ENCODE measurements at places on chromosomes 3 and 15.

GRCh38 chr15:69880571-69881301 lies 217.0 kb downstream of the TLE3 start:
- no peaks in the 10 kb centered on the region for H3K4me1 ChIP-seq
- H3K27me3 ChIP-seq, result peaks cover 3% of the 10 kb centered on the region
- no peaks in the 10 kb centered on the region for H3K36me3 ChIP-seq

GRCh38 chr3:162998205-162998604 lies 1501.6 kb downstream of the OTOL1 start:
- no peaks in the 10 kb centered on the region for H3K27me3 ChIP-seq
- no peak for DNase-seq
- H3K36me3 ChIP-seq, result no peaks in the 10 kb centered on the region
- no peaks in the 10 kb centered on the region for H3K4me1 ChIP-seq
- no peak overlapping the region for H3K27ac ChIP-seq

DNA sequence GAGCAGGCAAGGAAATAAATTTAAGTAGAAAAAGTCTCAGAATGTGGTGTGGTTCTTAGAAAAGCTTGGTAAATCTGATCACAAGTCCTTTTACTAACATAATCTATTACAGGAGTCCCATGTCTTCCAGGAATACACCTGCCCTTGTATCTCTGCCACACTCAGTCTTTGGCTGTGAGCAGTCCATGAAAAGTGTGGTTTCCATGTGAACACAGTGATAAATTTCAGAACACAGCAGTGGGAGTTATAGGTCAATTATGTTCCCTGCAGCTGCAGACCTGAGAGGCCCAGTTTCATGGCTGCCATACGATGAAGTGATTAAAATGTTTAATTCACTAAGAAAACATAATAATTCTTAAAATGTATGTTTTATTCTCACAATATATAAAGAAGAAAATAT lies 366.9 kb upstream of the STAC start:
- no peak overlapping the region for H3K27ac ChIP-seq
- peaks cover 5% of the 10 kb centered on the region for H3K36me3 ChIP-seq
- no peaks in the 10 kb centered on the region for H3K4me1 ChIP-seq
- no peak overlapping the region for H3K4me3 ChIP-seq
- no peaks in the 10 kb centered on the region for H3K27me3 ChIP-seq
- no peak for DNase-seq

DNA sequence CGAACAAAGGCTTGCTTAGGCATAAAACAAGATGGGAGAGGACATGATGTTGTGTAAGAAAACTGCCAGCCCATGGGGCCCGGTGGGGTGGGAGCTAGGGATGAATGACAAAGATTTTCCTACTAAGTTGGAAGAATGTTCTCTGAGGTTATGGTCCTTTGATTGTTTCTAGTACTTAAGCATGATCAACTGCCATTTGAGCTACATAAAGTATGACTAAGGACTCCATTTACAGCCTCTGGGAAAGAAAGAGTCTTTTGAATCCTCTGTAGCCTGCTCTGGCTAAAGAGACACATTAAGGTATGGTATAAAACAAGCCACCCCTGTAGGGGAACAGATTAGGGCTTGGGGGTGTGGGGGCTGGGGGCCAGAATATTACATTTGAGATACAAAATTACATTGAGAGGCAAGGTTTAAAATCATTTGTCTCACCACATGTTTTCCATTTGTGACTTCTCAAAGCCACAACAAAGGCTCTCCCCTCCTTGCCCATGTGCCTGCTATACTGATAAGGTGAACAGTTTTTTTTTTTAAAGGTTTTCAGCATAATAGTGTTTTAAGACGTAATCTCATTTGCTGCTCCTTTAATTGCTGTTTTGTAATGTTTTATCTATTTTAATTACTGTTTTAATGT lies 323.4 kb downstream of the CHST2 start:
- no peak for DNase-seq
- no peak overlapping the region for H3K27ac ChIP-seq
- H3K36me3 ChIP-seq, result no peaks in the 10 kb centered on the region
- peaks cover 26% of the 10 kb centered on the region for H3K4me1 ChIP-seq
- no peaks in the 10 kb centered on the region for H3K27me3 ChIP-seq

DNA sequence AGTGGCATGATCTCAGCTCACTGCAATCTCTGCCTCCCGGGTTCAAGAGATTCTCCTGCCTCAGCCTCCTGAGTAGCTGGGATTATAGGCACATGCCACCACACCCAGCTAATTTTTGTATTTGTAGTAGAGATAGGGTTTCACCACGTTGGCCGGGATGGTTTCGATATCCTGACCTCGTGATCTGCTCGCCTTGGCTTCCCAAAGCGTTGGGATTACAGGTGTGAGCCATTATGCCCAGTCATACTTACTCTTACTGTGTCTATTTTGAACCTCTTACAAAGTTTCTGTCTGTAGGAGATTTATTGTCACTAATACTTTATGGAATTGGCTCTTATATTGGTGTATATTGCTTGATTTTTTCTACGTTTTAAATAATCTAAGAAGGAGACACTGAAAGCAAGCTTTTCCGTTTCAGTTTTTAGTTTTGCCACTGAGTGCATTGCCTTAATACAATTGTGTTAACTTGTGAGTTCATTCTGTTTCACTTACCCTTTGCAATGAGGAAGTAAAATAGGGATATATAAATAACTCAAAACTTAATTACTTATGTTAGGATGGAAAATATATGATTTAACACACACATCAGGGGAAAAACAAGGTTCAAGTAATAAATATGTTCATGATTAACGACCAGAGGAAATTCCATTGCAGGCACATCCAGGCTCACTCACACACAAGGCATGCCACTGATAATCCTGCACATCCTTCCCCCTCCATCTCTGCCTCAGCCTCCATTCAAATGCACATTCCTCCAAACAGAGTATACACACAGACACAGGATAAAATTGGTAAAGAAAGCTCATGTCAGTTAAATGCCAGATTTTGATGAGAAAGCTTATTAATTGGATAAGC lies 279.3 kb upstream of the RASGRP1 start:
- no peaks in the 10 kb centered on the region for H3K4me1 ChIP-seq
- H3K27ac ChIP-seq, result no peak overlapping the region
- no peak for DNase-seq
- H3K27me3 ChIP-seq, result peaks cover 27% of the 10 kb centered on the region

- H3K36me3 ChIP-seq, result no peaks in the 10 kb centered on the region
- DNase-seq, result no peak
- no peak overlapping the region for H3K27ac ChIP-seq
- no peak overlapping the region for H3K4me3 ChIP-seq
These were observed 124.8 kb upstream of the GOLIM4 start for GRCh38 chr3:168220556-168220955.

DNA sequence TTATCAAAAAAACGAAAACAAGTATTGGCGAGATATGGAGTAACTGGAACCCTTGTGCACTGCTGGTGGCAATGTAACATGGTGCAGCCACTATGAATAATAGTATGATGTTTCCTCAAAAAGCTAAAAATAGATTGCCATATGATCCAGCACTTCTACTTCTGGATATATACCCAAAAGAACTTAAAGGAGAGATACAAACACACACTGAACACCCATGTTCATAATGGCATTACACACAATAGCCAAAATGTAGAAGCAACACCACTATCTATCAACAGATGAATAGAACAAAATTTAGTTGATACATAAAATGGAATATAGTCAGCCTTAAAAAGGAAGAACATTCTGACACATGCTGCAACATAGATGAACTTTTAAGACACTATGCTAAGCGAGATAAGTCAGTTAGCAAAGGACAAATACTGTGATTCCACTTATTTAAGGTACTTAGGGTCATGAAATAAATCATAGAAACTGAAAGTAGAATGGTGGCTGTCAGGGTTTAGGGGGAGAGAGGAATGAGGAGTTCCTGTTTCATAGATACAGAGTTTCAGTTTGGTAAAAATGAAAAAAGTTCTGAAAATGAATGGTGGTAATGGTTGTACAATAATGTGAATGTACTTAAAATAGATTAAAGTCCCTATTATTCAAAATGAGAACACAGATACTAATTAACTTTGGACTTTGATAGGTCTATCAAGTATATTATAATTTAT lies 59.4 kb upstream of the IMPG2 start:
- H3K36me3 ChIP-seq, result no peaks in the 10 kb centered on the region
- H3K4me3 ChIP-seq, result peak overlapping the region; percentile 45
- no peak for DNase-seq
- peak overlapping the region; percentile 29 for H3K27ac ChIP-seq

- no peak for DNase-seq
- H3K4me3 ChIP-seq, result no peak overlapping the region
- H3K4me1 ChIP-seq, result no peaks in the 10 kb centered on the region
- peaks cover 3% of the 10 kb centered on the region for H3K27me3 ChIP-seq
These were observed 62.8 kb upstream of the C3orf80 start for GRCh38 chr3:160162440-160162839.

DNA sequence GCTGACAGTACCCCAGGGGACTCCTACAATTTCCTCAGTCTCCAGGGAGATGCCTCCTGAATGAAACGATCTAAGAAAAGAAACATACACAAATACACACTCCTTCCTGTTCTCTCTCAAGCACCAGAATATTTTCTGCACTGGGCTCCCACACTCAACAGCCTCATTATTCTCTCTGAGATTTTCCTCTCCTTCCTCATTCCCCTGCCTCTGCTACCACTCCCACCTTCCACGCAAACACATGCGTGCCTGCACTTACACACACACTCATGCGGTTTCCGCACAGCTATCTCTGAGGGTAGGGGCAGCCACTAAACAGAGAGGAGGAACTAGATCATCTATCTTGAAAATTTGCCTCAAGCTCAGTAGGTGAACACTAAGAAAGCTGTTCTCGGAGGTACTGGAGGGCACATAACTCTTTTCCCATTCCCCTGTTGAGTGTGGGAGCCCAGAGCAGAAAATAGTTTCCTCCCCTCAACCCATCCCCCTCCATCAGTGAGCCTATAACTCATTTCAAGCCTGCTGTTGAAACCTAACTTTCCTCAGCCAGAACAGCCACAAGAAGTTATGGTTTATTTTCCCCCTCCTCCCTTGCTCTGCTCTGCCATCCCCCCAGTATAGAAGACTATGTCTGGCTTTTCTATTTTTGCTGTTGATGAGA lies 30.5 kb upstream of the TIPARP start:
- peak overlapping the region; percentile 76 for H3K4me3 ChIP-seq
- DNase-seq, result peak; percentile 54
- peaks cover 18% of the 10 kb centered on the region for H3K4me1 ChIP-seq

GRCh38 chr3:194111336-194111735 lies 24.6 kb upstream of the HES1 start:
- H3K4me3 ChIP-seq, result no peak overlapping the region
- no peaks in the 10 kb centered on the region for H3K27me3 ChIP-seq
- H3K4me1 ChIP-seq, result no peaks in the 10 kb centered on the region
- H3K36me3 ChIP-seq, result no peaks in the 10 kb centered on the region
- no peak for DNase-seq
